ENCODE measurements at places on chromosomes 3 and 15.

GRCh38 chr15:78923015-78923414 lies 21.8 kb downstream of the CTSH start:
- DNase-seq: no peak

GRCh38 chr3:174332391-174332790 lies 526.7 kb upstream of the NAALADL2 start:
- no peak for DNase-seq

DNA sequence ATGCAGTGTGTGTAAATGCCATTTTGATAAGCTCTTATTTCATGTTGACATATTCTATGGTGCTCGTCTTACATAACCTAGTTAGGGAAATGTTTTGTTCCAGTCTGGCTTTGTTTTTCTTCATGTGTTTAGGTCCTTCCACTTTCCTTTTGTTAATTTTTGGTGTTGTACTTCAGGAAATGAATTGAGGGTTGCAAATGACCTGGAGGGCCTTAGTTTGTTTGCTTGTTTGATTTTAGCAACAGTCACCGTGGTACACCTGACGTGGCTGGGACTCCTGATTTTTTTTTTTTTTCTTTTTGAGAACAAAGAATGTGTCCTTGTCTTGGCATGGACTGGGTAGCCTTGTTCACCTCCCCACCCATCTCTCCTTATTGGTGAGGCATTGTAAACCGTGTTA lies 114.8 kb downstream of the IGF1R start:
- no peak for DNase-seq

- peak; percentile 39 for DNase-seq
Measured at GRCh38 chr3:52532517-52532837, 1.2 kb downstream of the NT5DC2 start.

GRCh38 chr3:190017521-190018288 lies 103.0 kb downstream of the P3H2 start:
- DNase-seq: peak; percentile 36

GRCh38 chr3:71579935-71580406 lies 3.6 kb downstream of the FOXP1 start:
- DNase-seq: peak; percentile 75

DNA sequence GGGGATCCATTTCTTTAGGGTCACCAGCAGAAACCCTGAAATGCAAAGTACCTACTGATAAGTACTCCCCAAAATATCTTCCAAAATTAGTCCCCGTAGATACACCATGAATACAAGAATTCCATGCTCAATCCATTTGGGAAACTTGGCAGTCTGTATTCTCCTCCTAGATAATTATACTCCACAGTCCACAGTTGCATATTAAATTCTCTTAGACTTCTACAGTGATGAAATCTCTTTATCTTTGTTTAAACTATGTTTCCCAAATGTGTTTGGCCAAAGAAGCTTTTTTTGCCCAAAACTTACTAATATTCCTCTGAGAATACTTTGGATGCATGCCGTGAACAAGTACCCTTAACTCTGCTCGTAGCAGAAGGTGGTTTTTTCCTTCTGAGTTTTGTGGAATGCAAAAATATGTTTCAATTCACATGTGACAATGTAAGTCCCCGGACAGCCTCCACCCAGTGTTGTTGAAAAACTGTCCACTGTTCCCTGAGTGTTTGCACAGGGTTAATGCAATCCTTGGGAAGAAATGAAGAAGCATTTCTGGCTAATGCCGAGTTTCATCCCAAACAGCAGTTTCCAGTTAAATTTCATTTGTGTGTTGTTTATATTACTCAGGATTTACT lies 126.7 kb downstream of the ARNT2 start:
- DNase-seq: no peak

- DNase-seq: no peak
Measured at GRCh38 chr15:55588070-55588814, at the start of gene PYGO1. TSS of gene PYGO1 (minus strand) at chr15:55588345. CDS start at chr15:55587883, 462 bp downstream.

DNA sequence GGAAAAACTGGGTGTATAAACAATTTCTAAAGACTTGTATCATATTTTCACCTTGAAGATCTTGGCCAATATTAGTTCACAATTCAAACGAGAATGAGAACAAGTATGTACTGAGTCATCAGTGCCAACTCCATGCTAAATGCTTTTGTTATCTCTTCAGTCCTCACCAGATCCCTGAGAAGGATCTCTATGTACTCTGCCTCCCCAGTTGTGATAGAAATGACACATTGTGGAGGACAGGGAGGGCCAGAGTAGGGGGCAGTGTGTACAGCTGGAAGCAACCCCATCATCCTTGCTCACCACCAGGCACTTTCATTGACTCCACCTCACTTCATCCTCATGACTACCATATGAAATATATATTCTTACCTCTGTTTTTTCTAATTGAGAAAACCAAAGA lies 353.7 kb upstream of the SOX2 start:
- no peak for DNase-seq

DNA sequence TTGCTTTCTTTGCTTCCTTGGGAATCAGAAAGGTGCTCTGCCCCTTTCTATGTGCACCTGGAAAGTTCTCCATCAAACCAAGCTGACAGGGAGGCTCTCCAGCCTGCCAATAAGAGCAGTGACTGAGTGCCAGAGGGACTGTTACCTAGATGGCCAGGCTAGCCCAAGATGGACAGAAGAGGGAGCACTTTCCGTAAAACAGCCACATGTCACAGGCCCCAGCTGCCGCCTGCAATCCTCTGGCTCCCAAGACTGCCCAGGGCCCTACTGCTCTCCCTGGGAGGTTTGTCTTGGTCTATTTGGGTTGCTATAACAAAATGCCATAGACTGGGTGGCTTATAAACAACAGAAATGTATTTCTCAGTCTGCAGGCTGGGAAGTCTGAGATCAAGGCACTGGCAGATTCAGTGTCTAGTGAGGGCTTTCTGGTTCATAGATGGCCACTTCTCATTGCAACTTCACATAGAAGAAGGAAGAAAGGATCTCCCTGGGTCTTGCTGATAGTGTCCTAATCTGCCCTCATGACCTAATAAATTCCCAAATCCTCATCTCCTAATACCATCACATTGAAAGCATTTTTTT lies 72.3 kb downstream of the TAMM41 start:
- peak; percentile 35 for DNase-seq

DNA sequence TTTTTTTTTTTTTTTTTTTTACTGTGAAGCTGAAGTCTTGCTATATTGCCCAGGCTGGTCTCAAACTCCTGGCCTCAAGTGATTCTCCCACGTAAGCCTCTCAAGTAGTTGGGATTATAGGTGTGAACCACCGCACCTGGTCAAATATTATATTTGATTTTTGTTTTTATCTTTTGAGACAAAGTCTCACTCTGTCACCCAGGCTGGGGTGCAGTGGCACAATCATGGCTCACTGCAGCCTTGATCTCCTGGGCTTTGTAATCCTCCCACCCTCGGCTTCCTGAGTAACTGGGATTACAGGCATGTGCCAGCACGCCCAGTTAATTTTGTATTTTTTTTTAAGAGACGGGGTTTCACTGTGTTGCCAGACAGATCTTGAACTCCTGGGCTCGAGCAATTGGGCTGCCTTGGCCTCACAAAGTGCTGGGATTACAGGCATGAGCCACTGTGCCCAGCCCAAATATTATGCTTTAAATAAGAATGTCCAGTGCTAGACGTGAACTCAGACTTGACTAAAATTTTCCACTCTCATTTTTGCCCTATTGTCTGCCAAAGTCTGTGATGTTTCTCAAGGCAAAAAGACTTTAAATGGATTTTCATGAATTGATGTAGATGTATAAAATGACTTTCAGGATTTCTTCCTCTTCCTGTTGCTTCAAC lies 33.4 kb upstream of the CRBN start:
- no peak for DNase-seq

DNA sequence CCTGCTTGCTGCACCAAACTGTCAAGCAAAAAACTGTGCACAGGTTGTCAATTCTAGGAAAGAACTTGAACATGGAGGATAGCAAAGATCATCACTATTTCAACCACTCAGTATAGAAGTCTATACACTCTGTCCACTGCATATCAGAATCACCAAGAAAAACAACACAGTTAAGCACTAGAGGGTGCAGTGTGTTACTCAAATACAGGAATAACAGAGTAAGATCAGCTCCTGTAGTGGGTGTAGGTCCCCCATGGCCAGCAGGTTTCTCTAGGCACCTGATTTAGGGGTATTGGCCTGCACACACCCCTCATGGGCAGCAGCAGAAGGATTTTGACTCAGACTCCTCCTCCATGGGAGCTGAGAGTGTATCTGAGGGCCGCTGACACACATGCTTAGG lies 464.1 kb downstream of the EPHA6 start:
- no peak for DNase-seq

GRCh38 chr15:74332611-74333010 lies 34.8 kb downstream of the CYP11A1 start:
- no peak for DNase-seq

- no peak for DNase-seq
Measured at GRCh38 chr15:69436951-69437350, 15.7 kb upstream of the RPLP1 start.

DNA sequence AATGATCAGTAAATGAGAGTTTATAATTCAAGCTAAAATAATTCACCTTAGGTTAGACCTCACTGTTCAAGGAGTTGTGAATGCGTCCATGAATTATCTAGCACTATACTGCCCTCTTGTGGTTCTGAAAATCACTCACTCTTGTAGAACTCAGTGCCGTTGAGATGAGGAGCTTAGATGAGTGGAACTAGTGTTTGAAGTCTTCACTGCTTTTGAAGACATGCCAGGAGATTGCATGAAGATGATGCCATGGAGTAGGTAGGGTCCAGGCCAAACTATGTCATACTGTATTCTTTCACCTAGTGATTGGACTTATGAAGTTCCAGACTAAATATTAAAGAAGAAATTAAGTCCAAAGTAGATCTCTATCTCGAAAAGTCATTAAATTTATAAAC lies 28.8 kb downstream of the LYSMD4 start:
- DNase-seq: peak; percentile 71

- DNase-seq: no peak
Measured at GRCh38 chr15:61634837-61635236, 405.7 kb upstream of the RORA start.

DNA sequence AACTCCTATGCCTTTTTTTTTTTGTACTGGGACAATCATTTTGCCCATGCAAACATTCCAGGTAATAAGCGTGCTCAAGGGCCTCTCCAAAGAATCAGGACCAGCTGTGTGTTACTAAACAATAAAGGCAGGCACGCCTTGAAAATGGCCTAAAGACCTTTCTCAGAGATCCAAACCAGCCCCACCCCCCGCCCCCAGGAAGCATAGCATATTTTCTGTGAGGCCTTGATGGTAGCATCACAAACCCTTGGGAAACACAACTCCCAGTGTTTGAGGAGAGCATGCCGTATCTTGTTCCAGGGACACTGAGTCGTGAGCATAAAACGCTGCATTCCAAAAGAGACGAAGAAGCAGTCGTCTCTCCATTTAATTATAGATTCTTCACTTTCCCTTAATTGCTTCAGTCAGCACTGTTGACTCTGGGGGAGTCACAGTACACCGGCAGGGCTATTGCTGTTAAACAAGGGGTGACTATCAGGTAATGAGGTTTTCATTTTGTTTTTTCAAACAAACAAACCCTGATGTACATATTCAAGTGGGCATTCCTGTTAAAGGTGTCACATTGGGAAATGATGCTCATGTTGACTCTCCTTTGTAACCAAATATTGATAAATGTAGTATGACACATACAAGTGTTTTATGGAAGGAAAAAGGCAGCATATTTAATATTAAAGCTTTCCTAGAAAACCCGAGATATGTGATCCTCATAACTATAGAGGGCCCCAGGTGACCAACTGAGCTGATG lies 4.4 kb upstream of the TPM1 start:
- DNase-seq: no peak

- no peak for DNase-seq
Measured at GRCh38 chr3:195080125-195080524, 190.8 kb downstream of the XXYLT1 start.

GRCh38 chr3:118102737-118103136 lies 931.9 kb downstream of the IGSF11 start:
- DNase-seq: no peak

GRCh38 chr3:180116658-180117057 lies 79.9 kb upstream of the PEX5L start:
- no peak for DNase-seq

DNA sequence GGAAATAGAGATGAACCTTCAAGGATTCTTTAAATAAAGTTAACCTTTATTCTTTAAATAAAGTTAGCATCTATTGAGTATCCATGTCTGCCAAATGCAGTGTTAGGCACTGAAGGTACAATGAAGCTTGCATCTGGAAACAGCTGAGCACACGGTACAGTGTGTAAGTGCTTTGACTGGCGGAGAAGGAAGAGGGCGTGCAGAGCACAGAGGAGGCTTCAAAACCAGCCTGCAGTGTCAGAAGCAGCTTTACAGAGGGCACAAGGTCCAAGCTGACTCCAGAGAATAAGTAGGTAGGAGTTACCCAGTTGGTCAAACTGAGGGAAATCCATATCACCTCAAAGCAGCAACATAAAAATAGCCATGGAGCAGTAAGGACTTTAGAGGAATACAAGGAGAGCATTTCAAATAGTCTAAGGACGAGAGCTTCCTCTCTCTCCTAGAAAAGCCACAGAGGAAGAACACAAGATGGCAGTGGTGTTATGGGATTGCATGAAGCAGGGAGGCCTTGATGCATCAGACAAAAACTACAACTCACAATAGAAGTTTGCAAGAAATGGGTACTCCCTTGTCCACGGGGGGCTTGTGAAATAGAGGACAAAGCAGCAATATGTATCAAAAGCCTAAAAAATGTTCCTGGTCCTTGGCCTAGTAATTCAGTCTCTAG lies 60.3 kb upstream of the PPP2R3A start:
- DNase-seq: peak; percentile 32

DNA sequence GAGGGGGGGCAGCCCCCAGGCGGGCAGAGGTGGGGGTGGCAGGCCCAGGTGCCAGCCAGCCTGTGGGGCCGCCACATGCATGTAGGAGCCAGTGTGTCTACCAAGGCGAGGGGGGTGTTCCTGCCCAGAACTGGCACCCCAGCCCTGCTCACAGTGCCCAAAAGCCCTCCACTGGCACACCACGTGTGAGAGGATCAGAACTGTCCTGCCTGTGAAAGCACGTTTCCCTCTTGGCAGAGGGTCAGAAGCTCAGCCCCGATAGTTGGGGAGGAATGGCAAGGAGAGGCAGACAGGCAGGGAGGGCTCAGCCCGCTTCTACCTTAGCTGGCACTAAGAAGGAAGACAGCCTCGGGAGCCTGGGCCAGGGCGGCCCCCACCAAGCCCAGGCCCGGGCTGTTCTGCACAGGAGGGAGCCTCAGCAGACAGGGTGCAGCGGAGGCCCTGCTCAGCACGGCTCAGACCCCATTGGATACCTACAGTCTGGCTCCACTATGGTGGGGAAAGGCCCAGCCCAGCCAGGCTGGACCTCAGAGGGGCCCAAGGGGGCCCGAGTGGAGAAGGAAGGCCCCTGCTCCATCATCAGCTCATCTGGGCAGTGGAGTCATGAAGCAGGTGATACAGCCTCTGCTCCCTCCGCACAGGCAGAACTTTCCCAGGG lies 84.8 kb upstream of the LINGO1 start:
- DNase-seq: no peak

DNA sequence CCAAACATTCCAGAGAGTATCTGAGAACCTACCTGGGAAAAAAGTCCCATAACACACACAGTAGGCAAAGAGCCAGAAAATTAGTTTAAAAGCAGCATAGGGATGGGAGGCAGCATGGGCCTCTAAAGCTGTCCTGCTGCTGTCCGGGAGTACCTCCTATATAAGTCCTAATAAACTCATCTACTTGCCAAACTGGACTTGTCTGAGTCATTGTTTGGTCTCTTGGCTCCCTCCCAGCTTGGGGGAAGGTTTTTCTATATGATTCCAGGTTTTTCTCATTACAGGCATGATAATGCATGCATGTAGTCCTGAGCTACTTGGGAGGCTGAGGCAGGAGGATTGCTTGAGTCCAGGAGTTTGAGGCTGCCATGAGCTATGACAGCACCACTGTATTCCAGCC lies 17.5 kb upstream of the HACD2 start:
- peak; percentile 73 for DNase-seq
